ENCODE measurements at places on chromosomes 3 and 15. TPM values are rescaled to one million over a fixed set of nuclear protein-coding genes. Genes with fewer than 3 reads are reported as not detected.

DNA sequence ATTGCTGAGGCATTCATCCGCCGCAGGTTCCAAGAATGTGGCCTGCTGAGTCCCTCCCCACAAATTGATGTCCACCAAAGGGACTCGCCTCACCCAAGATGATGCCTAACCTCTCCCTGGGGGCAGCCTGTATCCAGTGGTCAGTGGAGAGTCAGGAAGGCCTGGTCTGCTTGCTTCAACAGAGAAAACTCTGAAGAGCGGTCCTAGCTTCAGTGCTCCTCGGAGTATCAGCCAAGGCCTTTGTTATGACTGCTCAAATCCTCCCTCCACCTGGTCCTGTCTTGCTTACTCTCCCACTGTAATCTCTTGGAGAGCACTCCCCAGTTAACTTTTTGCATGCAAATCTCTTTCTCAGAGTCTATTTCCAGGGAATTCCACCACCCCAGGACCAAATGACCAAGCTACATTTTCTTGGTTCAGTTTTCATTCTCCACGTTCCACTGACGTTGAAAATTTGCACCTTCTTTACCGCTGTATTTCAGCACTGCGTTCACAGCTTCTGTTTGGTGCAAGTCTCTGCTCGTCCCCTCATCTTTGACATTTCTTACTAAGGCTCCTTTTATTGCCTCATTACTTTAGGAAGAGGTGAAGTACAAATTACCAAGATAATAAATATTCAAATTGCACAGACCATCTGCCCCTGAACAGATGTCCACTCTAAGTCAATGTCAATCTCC is 22.3 kb downstream of the CMTM7 start:
- no peaks in the 10 kb centered on the region for H3K36me3 ChIP-seq
- H3K4me1 ChIP-seq, result no peaks in the 10 kb centered on the region
- H3K27ac ChIP-seq, result no peak overlapping the region
- no peak overlapping the region for H3K4me3 ChIP-seq

GRCh38 chr3:194811118-194811517 is 125.4 kb downstream of the FAM43A start:
- no peaks in the 10 kb centered on the region for H3K27me3 ChIP-seq
- H3K4me3 ChIP-seq, result no peak overlapping the region
- H3K36me3 ChIP-seq, result no peaks in the 10 kb centered on the region
- H3K27ac ChIP-seq, result no peak overlapping the region
- H3K4me1 ChIP-seq, result no peaks in the 10 kb centered on the region
- no peak for DNase-seq

Gene ZNF501
- 26.0 TPM for total RNA-seq

Gene MITF
- total RNA-seq, result 18.2 TPM

- no peaks in the 10 kb centered on the region for H3K4me1 ChIP-seq
- H3K4me3 ChIP-seq, result peak overlapping the region; percentile 72
- H3K27ac ChIP-seq, result peak overlapping the region; percentile 96
- DNase-seq, result no peak
- no peaks in the 10 kb centered on the region for H3K27me3 ChIP-seq
Observed at GRCh38 chr3:4977853-4978203, 1.4 kb upstream of the BHLHE40 start.

Gene FETUB
- total RNA-seq, result not detected

DNA sequence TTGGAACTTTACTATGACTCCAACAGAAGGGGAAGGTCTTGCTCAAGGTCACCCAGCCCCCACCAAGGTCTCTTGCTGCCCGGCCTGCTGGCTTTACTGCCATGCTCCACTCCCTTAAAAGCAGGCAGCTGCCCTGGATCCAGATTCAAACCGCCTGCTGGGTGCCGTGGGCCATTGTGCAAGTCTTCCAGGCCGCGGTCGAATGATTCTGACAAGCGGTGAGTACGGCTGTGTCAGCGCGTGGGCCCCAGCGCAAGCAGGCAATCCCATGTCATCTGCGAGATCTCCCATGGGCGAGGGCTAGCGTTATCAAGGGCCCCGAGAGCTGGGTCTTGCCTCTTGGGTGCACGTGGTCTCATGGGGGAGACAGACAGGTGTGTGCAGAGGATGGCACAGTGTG is 37.6 kb downstream of the CORO2B start:
- H3K4me3 ChIP-seq, result no peak overlapping the region
- H3K36me3 ChIP-seq, result no peaks in the 10 kb centered on the region
- H3K27me3 ChIP-seq, result no peaks in the 10 kb centered on the region
- DNase-seq, result no peak
- no peaks in the 10 kb centered on the region for H3K4me1 ChIP-seq

Gene KBTBD13
- total RNA-seq, result not detected

Gene LRRIQ4
- total RNA-seq, result not detected

Gene PCOLCE2
- 27.4 TPM for total RNA-seq
